ENCODE measurements at places on chromosomes 13 and 19.

DNA sequence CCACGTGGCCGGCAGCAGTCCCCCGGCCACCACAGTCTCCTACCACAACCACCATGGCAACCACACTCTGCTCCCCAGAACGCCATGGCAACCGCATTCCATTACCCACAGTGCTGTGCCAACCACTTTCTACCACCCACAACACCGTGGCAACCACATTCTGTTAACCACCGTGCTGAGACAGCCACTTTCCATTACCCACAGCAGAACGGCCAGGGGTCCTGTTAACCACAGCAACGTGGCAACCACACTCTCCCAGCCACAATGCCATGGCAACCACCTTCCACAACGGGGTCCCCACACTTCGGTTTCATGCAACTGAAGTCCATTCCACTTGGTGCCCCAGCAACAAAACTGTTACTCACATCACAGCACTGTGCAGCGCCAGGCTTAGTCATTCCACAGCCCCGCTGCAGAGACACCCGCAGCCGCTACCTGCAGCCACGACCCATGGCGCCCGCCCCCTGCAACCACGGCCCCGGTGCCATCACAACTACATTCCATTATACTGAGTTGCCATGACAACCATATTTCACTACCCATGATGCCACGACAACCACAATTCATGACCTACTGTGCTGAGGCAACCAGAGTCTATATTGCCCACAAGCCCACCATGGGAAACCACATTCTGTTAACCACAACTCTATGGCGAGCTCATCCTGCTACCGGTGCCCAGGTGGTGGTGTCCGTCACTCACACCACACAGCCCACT, 10.0 kb downstream of the DPF1 start:
- no peak for DNase-seq

GRCh38 chr13:104937881-104938280, 1597.6 kb downstream of the EFNB2 start:
- no peak for DNase-seq

- no peak for DNase-seq
These were observed 985 bp upstream of the CLC start for GRCh38 chr19:39738814-39739213.

- DNase-seq, result no peak
These were observed 6.6 kb upstream of the MLNR start for GRCh38 chr13:49213539-49213938.

GRCh38 chr13:110993788-110994187, 78.9 kb upstream of the ANKRD10 start:
- DNase-seq, result no peak

GRCh38 chr19:54937926-54938325, 9.4 kb downstream of the NLRP7 start:
- DNase-seq, result no peak

DNA sequence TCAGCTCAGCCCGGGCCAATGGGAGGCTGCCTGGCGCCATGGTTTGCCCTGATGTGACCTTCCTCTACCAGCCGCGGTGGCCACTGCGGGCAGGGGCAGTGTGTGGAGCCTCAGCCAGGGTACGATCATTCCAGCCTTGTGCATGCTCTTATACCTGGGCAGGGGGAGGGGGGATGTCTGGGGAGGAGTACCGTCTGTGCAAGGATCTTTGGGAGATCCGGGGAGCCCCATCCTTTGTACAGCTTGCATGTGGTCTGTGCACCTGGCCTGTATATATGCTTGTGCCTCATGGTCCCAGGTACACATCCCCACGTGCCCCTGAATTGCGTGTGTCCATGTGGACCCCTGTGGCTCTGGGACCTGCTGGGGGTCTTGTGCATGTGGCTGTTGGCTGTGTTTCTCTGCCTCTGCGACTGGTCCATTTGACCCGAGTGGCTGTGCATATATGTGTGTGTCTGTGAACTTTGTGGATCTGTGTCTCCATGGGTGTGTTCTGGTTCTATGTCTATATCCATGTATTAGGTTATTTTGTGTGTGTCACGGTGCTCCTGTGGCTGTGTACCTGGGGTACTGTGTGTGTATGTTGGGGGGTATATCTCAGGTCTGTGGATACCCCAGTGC, 12.8 kb upstream of the NANOS3 start:
- DNase-seq, result no peak
